NCI-H1092 (cell line): ENCODE measurements at places on chromosomes 1 and 21.

DNA sequence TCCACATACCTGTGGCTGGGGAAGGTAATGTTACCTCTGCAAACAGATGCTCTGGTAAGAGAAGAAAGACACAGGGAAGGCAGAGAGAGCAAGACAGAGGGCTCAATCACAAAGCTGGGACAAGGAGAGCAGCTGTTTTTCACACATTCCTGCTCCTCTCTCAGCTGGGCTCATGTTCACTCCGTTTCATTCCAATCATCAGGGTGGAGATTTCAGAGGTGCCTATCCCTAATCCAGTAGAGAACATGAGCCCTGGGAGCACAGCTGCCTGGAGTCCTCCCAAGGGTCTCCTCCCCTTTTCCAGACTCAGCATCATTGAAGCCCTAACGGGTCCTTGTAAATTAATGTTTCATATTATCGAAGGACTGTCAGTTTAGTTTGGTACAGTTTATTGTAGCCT is 19.4 kb downstream of the GADD45A start:
- no peak for DNase-seq

DNA sequence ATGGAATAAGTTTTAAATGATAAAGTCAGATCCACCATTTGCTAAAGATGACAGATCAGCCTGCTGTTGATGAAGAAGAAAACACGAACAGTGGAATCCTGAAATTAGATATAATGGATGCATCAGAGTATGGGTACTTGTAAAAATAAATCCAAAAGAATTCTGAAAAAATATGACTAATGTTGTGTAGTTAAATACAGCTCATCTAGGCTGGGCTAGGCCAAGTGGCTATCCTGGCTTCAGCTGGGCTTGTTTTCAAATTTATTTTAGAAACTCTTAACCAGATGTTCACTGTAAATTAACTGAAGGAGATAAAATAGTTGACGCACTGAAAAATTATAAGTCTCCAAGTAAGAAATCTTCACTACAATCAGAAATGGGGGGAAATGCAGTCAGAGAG is 7.4 kb upstream of the RGS2 start:
- DNase-seq = no peak

DNA sequence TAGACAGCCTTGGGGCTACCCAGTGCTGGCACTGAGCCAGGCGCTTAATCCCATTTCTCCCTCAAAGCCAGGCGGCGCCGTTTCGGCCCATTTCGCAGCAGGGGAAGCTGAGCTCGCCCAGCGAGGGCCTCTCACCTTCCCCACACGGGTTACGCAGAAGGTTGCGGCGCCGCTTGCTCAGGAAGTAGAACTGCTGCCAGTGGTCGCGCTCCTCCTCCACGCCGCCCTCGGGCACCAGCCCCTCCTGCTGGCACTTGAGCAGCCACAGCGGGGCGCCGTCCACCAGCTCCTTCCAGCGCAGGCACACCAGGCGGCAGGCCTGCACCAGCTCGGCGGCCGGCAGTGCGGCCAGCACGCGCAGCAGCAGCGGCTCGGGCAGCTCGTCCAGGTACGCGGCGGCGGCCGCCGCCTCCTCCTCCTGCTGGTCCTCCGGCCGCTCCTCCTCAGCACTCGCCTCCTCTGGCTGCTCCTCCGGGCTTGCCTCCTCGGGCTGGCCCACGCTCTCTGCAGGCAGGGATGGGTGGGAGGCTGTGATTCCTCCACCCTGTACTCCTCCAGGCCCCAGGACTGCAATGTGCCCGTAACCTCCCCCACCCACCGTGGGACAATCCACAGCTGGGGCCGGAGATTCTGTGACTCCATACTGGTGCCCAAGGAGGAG is 3.8 kb downstream of the FBXO2 start:
- peak; percentile 79 for DNase-seq

DNA sequence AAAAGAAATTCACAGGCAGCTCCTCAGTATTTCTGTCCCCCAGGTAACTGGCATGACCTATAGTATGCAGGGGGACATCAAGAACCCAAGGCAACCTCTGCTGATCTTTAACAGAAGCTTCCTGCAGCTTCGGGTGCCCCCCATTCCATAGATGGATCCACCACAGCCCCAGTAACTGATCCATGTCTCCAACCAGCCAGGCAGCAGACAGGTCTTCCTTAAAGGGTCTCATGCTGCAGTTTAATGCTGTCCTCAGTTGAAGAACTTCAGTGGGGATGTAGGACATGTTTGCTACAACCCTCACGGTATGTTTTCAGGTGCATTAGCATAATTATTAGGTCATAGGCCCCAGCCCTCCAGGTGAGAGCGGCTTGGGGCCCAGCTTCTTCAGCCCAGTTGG is 90.9 kb upstream of the OLIG2 start:
- no peak for DNase-seq

- peak; percentile 7 for DNase-seq
Observed at GRCh38 chr1:145720878-145721671, 1.8 kb downstream of the CD160 start.

DNA sequence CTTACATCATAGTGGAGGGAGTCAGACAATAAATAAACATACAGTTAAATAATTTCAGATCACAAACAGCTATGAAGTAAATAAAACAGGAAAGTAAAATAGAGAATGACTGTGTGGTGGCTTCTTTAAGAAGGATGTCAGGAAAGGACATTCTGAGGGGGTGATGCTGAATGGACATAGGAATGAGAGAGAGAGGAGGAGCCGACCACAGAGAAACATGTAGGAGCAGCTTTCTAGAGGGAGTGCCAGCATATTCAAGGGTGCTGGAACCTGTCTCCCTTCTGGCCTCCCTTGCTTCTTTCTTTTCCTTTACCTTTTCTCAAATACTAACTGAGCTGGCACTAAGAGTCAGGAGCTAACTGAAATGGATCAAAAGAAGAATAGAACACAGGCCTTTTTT is 20.5 kb upstream of the BCL10 start:
- no peak for DNase-seq

DNA sequence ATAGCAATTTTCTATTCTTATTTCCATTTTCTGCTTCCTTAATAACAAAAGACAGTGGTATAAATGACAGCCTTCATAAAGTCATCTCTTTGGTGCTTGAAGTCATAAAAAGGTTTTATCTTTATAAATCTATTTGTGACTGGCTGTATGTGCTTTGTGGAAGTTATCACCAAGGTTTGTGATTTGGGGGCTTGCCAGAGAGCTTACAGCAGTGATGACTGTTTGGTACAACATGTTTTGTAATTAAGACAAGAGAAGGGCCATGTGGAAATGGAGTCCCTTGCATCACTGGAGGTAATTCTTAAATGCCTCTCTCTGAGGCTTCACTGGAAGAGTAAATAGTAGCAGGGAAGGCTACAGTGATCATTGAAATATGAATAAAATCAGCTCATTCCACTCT is 2.7 kb downstream of the SLC35F3 start:
- no peak for DNase-seq

GRCh38 chr1:22778862-22779520 is 68.4 kb downstream of the EPHB2 start:
- no peak for DNase-seq

GRCh38 chr1:40383488-40384412 is 10.2 kb downstream of the SMAP2 start:
- no peak for DNase-seq

- DNase-seq = no peak
Observed at GRCh38 chr1:222644636-222644980, 26.7 kb downstream of the MIA3 start.

- DNase-seq = no peak
Observed at GRCh38 chr1:174217787-174218574, 58.7 kb downstream of the RABGAP1L start.
